NCI-H2081 treated with DMSO at 0.1 percent for 48 hours (cell line): ENCODE measurements at places on chromosomes 5 and 9.

DNA sequence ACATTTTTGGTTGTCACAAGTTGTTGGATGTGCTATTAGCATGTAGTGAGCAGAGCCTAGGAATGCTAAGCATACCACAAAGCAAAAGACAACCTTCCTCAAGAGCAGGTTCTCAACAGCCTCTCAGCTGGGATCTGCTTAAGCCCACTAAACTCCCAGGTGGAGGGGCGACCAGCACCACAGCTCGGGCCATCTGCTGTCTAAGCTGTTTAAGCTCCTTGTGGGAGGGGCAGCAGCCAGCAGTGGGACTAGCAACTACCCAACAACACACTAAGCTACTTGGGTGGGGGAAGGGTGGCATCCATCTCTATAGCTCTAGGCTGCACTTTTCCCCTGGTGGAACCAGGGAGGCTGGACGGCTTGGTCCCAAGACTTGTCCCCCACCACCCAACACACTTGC, 1052.7 kb upstream of the ARRDC3 start:
- DNase-seq = no peak

DNA sequence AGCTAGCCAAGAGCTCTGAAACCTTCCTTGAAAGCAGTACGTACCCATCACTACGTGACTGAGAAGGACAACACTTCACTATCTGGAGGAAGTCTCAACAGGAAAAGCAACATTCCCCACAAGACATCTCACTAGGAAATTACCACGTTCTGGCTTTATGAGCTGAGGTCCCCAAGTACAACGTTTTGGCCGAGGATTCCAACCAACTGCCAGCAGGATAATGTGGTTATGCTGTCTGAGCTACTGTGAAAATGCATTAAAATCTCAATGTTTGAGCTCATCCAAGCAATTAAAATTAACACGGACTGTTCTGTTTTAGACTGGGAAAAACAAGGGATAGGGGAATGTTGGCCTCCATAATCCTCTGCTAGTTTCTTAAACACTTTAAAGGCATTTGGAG, 16.4 kb downstream of the MED27 start:
- no peak for DNase-seq

DNA sequence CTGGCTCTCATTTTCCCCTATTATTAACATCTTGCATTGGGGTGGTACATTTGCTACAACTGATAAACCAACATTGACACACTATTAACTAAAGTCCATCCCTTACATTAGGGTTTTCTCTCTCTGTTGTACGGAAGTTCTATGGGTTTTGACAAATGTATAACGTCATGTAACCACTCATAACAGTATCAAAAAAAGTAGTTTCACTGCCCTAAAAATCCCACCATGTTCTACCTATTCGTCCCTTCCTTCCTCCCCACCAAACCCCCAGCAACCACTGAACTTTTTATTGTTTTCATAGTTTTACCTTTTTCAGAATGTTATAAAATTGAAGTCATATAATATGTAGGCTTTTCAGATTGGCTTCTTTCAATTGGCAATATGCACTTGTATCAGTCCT, 40.1 kb downstream of the MLLT3 start:
- DNase-seq = no peak

- no peak for DNase-seq
These were observed 25.0 kb downstream of the TTC23L start for GRCh38 chr5:34863946-34864345.

DNA sequence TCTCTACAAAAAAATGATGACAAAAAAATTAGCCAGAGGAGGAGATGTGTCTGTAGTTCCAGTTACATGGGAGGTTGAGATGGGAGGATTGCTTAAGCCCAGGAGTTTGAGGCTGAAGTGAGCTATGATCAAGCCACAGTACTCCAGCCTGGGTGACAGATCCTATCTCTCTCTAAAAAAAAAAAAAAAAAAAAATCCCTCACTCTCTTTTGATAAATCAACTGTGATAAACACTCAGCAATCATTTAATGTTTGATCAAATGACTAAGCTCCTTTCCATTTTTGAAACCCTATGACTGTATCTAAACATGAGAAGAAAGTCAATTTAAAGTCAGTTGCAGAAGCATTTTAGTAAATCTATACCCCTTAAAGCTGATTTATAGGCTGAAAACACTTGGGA, 112.1 kb upstream of the IL6ST start:
- no peak for DNase-seq
